ENCODE measurements at places on chromosomes 2 and 18.

GRCh38 chr2:121094101-121094500 lies 190.9 kb downstream of the TFCP2L1 start:
- DNase-seq = no peak

DNA sequence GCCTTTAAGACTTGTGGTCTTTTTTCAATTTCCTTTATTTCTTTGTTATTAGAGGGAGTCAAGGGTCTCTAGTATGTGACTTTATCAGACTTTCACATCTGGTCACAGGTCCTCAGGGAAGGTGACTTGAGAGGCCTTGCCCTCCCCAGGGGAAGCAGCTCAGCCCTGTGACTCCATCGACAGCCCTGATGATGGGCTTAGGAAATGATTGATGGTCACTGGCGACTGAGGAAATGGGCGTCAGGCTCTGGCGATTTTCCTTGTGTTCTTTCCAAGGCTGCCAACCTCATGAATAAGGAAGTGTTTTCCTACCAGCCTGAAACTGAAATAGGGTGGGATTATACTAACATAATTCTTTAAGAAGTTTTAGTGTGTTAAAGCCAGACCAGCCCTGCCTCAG lies 21.1 kb downstream of the SERPINE2 start:
- DNase-seq = no peak

GRCh38 chr2:152098496-152099366 lies at the start of gene CACNB4:
TSS of gene CACNB4 (minus strand) at chr2:152099044.
- peak; percentile 20 for DNase-seq

- DNase-seq = no peak
Measured at GRCh38 chr2:145807968-145808367, 1288.0 kb upstream of the ZEB2 start.

DNA sequence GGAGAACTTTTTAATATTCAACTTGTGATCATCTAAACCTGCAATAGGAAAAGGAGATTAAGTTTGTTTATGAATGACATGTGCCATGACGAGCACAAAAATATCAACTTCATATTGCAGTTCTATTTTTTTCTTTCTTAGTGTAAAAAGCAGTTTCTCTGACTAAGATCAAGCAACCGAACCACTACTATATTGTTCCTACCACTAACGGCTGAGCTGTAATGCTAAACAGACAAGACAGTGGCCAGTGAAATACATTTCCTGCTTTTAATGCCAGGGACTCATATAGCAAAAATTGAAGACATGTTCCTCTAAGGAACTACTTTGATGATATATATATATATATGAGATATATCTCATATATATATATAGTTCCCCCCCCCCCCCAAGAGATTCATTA lies 1705.6 kb upstream of the TMEFF2 start:
- no peak for DNase-seq

GRCh38 chr2:53672881-53673522 lies 94.6 kb upstream of the CHAC2 start:
- no peak for DNase-seq
